ENCODE measurements at places on chromosomes 5 and 9.
A peak's percentile ranks its signal among the peaks of the same experiment; 100 is the strongest.

DNA sequence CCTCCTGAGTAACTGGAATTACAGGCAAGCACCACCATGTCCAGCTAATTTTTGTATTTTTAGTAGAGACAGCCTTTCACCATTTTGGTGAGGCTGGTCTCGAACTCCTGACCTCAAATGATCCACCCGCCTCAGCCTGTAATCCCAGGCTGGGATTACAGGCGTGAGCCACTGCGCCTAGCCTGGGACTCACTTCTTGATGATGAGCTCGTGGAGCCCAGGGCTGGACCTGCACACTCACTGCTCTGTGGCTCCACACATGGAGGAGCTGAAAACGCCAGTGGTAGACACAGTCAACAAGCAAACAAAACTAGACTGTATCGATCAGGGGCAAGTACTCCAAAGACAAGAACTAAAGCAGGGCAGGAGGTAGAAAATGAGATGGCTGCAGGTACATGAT is 59.8 kb upstream of the RPL26L1 start:
- DNase-seq = no peak

GRCh38 chr5:144191998-144192397 is 21.3 kb downstream of the KCTD16 start:
- DNase-seq = no peak

- DNase-seq = peak; percentile 39
Measured at GRCh38 chr5:32538031-32538547, 47.3 kb upstream of the SUB1 start.

- DNase-seq = no peak
Measured at GRCh38 chr5:31725996-31726395, 87.1 kb downstream of the PDZD2 start.

DNA sequence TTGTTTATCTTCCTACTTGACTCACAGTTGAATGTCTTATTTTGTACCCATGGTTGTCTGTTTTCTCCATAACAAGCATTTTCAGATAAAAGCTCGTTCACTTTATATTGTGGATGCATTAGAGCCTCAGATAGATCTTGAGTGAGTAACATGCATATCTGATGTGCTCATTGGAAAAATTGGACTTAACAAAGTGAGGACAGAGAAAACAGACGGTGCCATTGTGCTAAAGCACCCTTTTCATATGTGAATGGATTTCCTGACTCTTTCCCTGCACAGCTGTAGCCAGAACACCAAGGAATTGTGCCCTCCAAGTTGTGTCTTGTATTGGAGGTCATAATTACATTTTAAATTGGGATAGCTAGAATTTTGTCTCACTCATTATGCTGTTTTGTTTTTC is 325.8 kb upstream of the MEF2C start:
- DNase-seq = no peak

DNA sequence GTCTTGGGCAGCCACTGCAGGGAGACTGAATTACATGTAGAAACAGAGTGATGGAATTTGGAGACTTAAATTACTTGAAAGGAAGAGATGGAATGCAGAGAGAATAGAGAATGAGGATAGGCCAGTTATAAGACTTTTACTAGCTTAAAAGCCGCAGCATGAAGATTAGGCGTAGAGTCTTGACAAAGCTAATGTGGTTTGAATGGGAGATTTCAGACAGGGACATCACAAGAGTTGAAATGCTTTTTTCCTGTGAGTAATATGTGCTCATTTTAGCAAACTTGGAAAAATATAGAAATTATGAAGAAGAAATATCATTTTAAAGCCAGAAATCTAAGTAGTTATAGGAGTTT is 7.5 kb downstream of the CENPP start:
- DNase-seq = no peak

GRCh38 chr5:151601391-151601790 is 10.3 kb upstream of the FAT2 start:
- DNase-seq = no peak

DNA sequence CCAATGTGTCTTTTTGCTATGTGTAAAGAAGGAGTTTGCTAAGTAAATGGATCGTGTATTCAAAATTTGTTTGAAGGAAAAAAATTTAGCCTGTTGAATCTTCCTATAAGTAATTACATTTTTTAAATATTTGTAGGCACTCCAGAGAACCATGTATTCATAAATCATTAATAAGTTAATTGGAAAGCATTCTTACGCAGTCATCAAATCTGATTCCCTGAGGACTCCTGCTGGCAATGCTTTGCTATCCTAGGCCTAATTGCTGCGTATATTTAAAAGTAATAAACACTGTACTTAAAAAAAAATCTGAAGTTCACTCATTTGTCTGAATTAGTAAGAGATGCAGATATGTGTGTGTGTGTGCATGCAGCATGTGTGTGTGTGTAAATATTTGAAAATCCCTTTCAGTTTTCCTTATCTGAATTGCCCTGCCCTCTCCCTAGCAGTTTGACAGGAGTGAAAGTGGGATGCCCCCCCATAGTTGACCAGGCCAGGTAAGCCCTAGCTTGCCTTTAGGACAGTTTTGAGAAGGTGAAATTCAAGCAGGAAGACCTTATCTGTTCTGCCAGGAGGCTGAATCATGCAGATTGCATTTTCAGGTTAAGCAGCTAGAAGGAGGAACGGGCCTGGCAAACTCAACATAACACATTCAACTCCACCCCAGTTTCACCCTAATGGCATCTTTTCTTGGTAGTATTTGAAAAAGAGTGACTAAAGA is 81.2 kb upstream of the DNAH5 start:
- no peak for DNase-seq

- DNase-seq = no peak
Measured at GRCh38 chr9:114283551-114284111, 39.3 kb upstream of the ORM1 start.

DNA sequence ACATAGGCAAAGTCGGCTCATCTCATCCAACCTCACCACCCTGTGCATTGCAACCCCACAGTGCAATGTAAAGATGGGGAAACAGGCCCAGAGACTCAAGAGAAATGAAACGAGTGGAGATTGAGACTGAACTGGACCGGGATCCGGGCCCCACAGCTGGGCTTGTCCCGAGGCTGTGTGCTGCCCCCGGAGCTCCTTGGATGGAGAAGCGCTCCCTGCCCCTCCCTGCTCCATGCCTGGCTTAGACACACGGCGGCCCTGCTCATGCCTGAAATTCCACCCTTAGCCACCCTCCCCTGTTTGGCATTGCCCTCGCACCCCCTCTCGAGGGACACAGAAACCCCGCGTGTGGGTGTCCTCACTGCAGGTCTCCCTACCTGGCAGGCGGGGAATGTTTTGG is 27.2 kb upstream of the FCN1 start:
- no peak for DNase-seq

- no peak for DNase-seq
Measured at GRCh38 chr5:172733131-172733973, 37.6 kb downstream of the DUSP1 start.

- DNase-seq = no peak
Measured at GRCh38 chr5:65203746-65204145, 278.0 kb downstream of the ADAMTS6 start.

DNA sequence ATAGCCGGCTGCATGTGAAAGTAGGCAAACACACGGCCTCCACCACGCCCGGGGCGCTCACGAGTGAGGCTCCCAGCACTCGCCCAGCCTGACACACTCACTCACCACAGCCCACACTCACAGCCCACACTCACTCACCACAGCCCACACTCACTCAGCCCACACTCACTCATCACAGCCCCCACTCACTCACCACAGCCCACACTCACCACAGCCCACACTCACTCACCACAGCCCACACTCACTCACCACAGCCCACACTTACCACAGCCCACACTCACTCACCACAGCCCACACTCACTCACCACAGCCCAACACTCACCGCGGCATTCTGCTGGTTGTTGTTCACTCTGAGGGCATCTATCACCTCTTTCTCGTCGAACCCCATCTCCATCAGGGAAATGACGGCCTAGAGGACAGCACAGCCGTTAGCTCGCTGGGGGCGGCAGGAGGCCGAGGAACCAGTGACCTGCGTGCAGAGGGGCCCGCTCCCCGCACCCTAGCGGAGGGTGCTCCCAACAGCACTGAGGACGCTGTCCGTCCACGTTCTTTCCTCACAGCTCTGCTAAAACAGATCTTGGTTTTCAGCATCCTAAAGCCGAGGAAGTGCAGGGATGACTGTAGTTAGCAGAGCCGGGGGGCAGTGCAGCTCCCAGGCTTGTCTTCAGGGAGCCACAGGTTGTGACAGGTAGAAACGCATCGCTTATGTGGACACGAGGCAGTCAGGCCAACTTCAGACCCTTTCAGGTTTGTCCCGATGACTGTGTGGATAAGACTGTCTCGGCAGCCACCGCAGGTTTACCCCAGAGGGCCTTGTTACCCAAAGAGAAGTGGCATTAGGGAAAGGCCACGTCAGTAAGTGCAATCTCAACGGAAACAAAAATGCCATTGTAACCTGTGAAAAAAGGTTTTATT is 21.6 kb downstream of the UBAC1 start:
- DNase-seq = peak; percentile 44

GRCh38 chr5:95449460-95449859 is 58.3 kb downstream of the FAM81B start:
- DNase-seq = no peak

- no peak for DNase-seq
Measured at GRCh38 chr9:115690786-115691496, 462.6 kb upstream of the PAPPA start.

- no peak for DNase-seq
Measured at GRCh38 chr5:138949988-138950387, 74.9 kb upstream of the LRRTM2 start.

DNA sequence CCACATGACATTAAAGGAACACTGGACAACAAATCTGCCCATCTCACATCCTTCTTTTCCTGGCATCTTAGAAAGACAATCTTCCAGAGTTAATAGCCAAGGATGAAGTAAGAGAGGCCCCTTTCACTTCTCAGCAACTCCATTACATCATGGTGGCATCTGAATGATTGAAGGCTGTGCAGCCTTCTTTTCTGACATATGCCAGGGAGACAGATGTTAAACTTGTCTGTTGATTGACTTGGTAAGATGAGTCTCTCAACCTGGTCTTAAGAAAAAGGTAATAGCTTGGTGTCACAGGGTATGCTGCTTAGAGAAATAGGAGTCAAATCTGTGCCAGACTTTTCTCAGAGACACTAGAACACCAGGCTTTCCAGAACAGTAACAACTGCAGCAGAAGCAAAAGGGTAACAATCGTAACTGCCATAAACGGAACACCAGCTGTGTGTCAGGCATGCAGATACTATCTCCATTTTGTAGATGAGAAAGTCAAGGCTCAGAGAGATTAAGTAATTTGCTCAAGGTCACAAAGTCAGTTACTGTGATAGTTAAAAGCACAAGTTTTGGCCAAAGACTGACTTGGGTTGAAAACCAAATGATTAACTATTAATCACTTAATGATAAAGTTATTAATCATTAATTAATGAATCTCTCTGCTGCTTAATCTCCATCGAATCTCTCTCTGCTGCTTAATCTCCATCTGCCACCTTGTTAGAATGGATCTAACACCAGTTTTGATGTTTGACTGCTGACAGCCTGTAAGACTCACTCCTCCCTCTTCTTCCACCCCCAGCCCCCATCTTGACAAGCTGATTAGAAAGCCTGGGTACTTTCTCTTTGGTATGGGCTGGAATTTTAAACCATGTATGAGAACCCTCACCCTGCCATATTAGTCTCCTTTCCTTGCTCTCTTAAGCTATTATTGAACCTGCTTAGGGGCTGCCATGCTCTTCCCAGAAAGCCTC is 353.5 kb downstream of the ENC1 start:
- DNase-seq = no peak

DNA sequence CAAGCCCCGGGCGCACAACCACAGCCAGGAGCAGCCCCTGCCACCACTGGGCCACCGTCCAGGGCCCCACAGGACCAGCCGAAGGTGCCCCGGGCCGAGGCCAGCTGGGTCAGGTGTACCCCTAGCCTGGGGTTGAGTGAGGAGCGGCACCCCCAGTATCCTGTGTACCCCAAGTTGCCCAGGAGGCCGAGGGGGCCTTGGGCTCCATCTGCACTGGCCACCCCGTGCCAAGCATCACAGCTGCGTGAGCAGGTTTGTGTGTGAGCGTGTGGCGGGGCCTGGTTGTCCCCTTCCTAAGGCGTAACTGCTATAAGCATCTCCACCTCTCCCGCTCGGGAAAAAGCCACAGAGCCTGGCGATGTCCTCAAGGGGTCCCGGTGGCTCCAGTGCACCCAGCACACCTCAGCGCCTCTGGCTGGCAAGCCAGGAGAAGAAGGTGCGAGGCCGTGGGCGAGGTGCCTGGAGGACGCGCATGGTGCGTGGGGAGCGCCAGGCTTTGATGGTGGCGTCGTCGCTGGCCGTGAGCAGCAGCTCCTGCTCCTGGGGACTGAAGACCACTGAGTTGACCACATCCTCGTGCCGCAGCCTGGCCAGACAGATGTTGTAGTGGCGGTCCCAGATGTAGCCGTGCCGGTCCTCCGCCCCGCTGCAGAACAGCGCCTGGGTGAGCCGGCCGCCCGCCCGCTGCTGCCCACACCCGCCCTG is 3.9 kb downstream of the FBXW5 start:
- DNase-seq = no peak

- DNase-seq = no peak
Measured at GRCh38 chr5:180140079-180140554, 68.6 kb upstream of the RNF130 start.

GRCh38 chr9:38117651-38118050 is 48.6 kb upstream of the SHB start:
- DNase-seq = no peak

DNA sequence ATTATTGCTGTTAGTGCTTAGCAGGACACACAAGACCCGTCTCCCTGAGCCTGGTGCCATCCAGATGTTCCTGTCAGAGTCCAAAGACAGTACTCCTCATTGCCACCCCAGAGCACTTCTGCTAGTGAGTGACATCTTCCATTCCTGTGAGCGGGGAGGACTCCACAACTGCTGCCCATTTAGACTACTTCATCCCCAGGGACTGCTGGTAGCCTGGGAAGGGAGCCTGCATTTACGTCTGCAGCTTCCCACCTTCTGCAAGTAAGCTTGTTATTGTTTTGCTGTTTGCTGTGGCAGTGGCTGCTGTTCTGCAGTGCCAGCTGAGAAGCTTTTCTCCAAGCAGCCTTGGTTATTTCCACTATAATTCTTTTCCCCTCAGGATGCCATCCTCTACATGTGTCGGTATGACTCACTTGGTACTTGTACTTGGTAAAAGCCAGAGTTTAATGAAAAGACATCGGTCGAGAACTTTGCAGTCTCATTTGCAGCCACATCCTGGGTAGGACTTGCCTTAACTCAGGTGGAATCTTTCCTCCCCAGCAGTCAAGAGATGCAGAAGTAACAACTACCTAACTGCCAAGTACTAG is 10.6 kb upstream of the MAP1B start:
- DNase-seq = no peak

Data from activated T-helper 9 cell treated with anti-CD3 and anti-CD28 coated beads, Interleukin-2, amount 50 U/mL, for 16 hours (primary cell).